ENCODE measurements at places on chromosomes 7 and 10.
A peak's percentile ranks its signal among the peaks of the same experiment; 100 is the strongest.

GRCh38 chr7:94298943-94299342 is 95.8 kb upstream of the COL1A2 start:
- no peak for DNase-seq

DNA sequence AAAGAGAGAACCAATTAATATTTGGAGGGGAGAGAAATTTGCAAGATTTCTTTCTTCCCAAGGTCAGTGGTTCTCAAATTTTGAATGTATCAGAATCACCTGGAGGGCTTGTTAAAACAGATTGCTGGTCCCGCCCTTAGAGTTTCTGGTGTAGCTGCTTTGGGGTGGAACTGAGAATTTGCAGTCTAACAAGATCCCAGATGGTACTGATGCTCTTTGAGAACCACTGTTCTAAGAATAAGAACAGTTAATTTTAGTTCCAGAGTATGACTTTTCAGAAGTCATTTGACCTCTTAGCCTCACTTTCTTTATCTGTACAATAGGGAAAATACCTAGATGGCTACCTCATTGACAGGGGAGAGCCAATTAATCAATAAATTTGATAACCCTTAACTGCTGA is 161.6 kb downstream of the PRKG1 start:
- peak; percentile 70 for DNase-seq

- no peak for DNase-seq
These were observed 181.8 kb downstream of the ELFN1 start for GRCh38 chr7:1851721-1852516.

DNA sequence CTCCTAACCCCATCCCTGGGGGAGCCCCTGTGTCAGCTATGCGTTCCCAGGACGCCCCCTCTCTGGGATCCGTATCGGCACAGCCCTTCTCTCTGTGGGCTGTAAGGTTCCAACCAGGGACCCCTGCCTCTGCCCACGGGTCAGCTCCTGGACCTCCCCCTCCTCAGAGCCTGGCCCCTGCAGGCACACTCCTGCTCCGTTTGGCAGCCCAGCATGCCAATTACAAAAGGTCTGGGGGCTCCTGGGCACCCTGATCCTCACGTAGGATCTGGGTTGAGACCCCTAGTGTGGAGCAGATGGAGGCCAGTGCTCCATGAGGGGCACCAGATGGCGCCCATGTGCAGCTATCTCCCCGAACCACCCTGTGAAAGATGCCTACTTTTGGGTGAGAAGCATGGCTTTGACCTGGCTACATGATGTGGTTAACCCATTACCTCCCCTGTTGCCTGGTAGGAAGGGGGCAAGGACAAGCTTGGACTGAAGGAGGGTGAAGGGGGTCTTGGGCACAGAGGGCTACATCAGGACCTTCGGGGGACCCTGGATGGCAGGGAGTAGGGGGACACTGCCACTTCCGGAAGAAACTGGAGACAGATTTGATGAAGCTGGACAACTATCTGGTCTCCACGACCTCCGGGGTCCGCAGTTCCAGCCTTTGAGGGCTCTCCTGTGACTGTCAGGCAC is 9.0 kb downstream of the TACR2 start:
- peak; percentile 45 for DNase-seq

- peak; percentile 9 for DNase-seq
These were observed 338.1 kb downstream of the RNLS start for GRCh38 chr10:88244781-88245625.

DNA sequence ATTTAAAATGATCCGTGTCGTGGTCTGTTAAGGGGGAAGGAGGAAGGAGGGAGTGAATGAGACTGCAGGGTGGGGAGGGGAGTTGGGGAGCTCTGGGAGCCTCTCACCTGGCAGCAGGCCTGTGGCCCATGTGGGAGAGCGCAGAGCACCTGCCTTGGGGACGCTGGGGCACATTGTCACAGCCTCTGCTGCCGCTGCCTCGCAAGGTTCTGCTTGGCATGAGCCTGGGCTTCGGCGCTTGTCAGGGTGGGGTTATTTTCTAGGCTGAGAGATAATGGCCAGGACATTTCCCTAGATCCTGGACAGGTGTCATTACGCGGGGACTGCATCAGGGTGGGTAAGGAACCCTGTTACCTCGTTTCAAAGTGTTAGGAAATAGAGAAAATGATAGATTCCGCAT is 2.2 kb upstream of the SUN1 start:
- no peak for DNase-seq

GRCh38 chr10:64558094-64558835 is 1037.1 kb downstream of the REEP3 start:
- DNase-seq = no peak

DNA sequence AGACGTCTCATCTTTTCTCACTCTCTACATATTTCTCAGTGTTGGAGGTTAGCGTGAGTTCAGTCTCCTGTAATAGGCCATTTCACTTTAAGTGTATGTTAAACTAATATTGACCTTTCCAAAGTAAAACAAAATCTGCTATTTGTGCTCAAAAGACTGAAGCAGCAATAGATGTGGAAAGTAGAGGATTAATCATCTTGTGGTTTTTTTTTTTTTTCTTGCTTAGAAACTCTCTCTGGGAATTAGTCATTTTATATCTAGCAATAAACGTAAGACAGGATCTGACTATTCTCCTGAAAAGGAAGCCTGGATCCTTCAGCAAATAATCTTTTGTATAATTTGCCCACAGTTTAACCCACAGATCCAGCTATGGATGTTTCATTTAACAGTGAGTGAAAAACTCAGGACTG is 81.7 kb downstream of the NRP1 start:
- DNase-seq = no peak

GRCh38 chr7:26853788-26854393 is 10.5 kb downstream of the SKAP2 start:
- peak; percentile 42 for DNase-seq

GRCh38 chr7:74002474-74003017 is 25.4 kb upstream of the ELN start:
- DNase-seq = peak; percentile 63

DNA sequence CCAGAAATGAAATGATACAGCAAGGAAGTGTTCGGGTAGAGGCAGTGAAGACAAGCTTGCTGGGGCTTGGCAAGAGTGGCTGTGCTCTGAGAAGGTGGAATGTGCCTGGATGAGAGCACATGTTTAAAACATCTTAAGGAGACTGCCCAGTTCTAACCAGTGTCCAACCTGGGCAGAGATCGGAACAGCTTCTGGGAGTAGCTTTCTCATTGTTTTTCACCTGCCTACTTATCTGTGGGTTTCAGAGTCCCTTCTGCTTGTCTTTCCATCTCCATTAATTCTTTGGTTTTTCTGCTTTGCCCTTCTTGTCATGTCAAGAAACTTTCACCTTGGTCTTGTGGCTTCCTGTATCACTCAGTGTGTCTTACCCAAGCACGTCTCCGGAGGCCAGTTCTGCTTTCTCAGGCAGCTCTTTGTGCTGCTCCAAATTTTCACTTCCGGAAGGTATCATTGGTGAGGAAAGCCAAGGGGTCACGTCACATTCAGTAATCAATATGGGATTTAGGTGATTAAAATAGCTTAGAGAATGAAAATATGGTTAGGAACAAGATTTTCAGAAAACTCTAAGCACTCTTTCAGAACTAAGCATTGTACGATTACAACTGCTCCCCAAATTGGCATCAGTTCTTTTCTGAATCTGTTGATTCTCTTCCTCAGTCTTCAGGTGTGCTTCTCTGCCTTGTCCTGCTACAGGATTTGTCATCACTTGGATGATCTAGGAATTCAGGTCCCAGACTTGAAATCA is 5.5 kb upstream of the LAMB4 start:
- DNase-seq = peak; percentile 84

- no peak for DNase-seq
These were observed 14.0 kb upstream of the EIF5AL1 start for GRCh38 chr10:79498291-79498829.

GRCh38 chr10:76397181-76398042 is 966.0 kb downstream of the LRMDA start:
- no peak for DNase-seq

DNA sequence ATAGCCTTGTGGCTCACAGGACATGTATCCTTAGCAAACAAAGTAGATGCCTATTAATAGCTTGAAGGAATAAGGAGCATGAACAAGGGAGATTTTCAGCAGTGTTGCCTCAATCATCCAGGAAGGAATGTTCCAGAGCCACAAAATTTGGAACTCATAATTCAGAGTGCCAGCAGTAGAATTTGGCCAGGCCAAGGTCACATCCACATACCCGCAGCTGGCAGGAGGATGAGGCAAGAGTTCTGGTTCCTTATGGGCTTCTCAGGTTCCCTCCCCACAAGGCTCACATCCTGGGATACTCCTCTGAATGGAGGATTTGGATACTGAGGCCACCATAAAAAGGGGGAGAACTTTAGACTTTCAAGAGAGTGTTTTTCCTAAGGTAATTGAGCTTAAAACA is 45.8 kb downstream of the SUFU start:
- DNase-seq = no peak

DNA sequence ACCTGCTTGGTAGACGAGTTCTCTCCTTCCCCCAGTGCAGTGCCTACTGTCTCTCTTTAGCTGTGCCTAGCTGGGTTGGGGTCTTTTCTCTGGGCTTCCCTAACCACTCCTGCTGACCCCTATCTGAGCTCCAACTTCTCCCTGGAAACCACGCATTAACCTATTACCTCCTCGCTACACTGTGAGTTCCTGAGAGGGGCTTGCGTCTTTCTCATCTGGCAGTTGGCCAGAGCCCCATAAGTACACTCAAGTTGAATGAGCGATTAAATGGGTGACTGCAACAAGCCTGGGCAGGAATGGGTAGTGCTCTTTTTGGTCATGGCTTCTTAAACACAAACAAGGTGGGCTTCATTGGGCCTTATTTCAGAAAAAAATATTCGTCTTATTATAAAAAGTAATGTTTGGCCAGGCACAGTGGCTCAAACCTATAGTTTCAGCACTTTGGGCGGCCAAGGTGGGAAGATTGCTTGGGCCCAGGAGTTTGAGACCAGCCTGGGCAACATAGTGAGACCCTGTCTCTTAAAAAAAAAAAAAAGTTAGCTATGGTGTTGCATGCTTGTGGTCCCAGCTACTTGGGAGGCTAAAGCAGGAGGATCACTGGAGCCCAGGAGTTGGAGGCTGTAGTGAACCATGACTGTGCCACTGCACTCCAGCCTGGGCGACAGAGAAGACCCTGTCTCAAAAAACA is 41.4 kb downstream of the SYPL1 start:
- no peak for DNase-seq

GRCh38 chr7:113085781-113086390 is 741 bp downstream of the GPR85 start:
- no peak for DNase-seq

DNA sequence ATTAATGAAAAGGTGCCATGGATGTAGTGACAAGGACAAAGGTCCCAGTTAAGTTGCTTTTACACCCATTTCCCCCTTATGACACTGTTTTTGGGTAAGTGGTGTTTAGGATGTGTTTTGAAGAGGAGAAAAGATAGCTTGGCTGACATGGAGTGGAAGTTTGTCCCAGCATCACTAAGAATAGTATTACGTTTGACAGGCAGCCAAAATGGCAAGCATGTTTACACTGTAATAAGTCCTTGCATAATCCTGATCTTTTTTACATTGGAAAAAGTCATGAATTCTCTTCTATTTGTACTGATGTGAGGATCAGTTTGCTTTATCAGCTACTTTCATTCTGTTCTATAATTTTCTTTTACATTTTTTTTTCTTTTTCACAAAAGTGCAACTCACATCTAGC is 137.8 kb downstream of the CHRM2 start:
- DNase-seq = no peak

GRCh38 chr7:12257582-12257981 is 46.5 kb downstream of the TMEM106B start:
- DNase-seq = peak; percentile 93

- DNase-seq = no peak
These were observed 195.6 kb upstream of the CSTF2T start for GRCh38 chr10:51894771-51895578.

- DNase-seq = no peak
These were observed 101.6 kb downstream of the PRTFDC1 start for GRCh38 chr10:24850727-24851296.

DNA sequence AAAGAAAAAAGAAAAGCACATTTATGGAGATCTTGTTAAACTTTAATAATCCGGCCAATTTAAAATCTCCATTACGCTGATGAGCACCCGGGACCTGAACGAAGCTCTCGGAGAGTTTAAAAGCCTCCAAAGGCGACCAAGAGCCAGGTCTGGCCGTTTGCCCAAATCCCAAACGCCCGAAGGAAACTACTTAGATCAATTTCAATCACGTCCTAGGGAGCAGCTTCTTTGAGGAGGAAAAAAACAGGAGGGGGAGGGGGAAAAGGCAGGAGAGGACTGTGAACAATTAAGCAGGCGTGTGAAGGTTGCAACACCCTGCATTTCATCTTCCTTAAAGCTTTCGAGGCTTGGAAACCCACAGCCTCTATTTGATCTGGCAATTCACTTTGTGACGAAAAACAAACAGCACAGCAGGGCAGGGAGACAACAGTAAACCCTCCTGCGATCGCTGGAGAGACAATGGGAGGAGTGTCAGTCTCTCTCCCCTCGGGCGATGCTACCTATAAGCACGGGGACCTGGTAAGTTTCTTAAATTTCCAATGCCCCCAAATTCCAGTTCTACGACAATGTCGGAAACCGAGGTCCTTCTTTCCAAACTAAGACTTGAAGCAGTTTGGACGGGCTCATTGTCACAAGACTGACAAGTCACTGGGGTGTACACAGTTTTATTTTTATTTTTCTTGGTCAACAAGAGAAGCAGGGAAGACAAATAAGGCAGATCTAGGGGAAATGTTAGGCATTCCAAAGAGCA is 1.2 kb downstream of the KLF6 start:
- peak; percentile 45 for DNase-seq

DNA sequence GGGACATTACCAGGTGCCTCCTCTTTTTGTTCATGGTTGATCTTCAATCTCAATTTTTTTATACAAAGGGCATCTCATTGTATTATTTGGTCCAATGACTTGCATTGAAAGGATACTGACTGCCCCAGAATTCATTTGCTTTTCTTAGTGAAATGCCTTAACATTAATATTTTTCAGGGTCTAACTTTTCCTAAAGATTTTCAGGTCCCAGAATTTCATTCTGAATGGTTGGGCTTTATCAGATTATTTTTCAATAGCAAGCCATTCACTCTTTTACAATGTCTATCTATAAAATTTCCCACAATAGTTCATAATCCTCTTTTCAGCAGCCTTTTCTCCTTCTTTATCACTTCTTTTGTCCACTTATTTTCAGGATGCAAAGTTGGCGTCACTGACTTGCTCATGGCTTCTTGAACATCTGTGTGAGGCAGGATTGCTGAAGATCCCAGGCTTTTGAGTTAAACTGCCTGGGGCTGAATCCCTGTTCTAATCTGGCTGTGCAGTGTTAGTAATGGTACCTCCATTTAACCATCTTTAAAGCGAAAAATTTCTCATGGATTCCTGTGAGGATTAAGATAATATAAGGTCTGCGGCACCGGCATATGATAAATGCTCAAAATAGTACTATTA is 131.7 kb upstream of the HDAC9 start:
- DNase-seq = no peak

GRCh38 chr7:86504229-86504628 is 139.5 kb upstream of the GRM3 start:
- DNase-seq = no peak

GRCh38 chr10:29579455-29579970 is 55.3 kb downstream of the SVIL start:
- no peak for DNase-seq

Measured in MM.1S (cell line).